SK-MEL-5 (cell line): ENCODE measurements at places on chromosomes 12 and 14. TPM values are rescaled to one million over a fixed set of nuclear protein-coding genes. Genes with fewer than 3 reads are reported as not detected.

The NANOG gene
- total RNA-seq = not detected in 2 replicates

The AQP2 gene
- total RNA-seq = not detected in 2 replicates

The SLC5A8 gene
- total RNA-seq = 0.08 TPM in 1 of 2 replicates, not detected in the other

The GLT8D2 gene
- 1.2 TPM in 1 of 2 replicates, not detected in the other for total RNA-seq

The SELPLG gene
- 0.50 and 0.80 TPM in 2 replicates for total RNA-seq

The ST8SIA1 gene
- total RNA-seq = 29.9 and 31.4 TPM in 2 replicates

The TMEM132C gene
- not detected in 2 replicates for total RNA-seq

The KCNK10 gene
- 0.69 and 1.9 TPM in 2 replicates for total RNA-seq

The IGFBP6 gene
- 1.7 and 1.9 TPM in 2 replicates for total RNA-seq

The TOMM20L gene
- total RNA-seq = not detected in 2 replicates

The TAS2R43 gene
- total RNA-seq = 0.42 and 0.51 TPM in 2 replicates

The THAP2 gene
- total RNA-seq = 0.95 and 2.0 TPM in 2 replicates

The RDH16 gene
- total RNA-seq = not detected in 2 replicates

The FICD gene
- 6.1 and 7.4 TPM in 2 replicates for total RNA-seq

The GALNT9 gene
- not detected in 2 replicates for total RNA-seq

The FGD4 gene
- 30.5 and 32.3 TPM in 2 replicates for total RNA-seq

- no peak for DNase-seq
Measured at GRCh38 chr14:75944607-75945241, 37.1 kb downstream of the TGFB3 start.

GRCh38 chr12:93766796-93767523, 89.8 kb downstream of the CRADD start:
- DNase-seq = peak; percentile 89

- DNase-seq = no peak
Measured at GRCh38 chr12:100632445-100632892, 59.0 kb downstream of the GAS2L3 start.

DNA sequence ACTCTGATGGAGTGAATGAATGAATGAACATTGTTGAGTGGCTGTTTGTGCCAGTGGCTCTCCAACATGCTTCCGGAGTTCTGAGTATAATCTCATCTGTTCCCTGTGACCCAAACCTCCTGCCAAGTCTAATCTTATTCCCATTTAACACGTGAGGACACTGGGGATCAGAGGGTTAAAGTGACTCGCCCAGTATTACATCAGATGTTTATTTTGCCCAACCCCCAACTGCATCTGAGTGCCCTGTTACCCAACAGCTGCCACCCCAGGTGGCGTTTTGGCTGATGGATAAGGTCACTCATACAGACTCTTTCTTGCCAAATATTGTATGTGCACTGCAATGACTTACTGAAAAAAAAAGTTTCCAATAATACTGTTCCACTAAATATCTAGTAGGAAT, 210.9 kb downstream of the EXOC5 start:
- DNase-seq = no peak

- no peak for DNase-seq
Measured at GRCh38 chr12:29734305-29734704, 49.4 kb downstream of the TMTC1 start.

- DNase-seq = no peak
Measured at GRCh38 chr12:24993793-24994192, 44.9 kb upstream of the BCAT1 start.

GRCh38 chr12:56800221-56800620, 37.1 kb downstream of the HSD17B6 start:
- DNase-seq = no peak

- DNase-seq = no peak
Measured at GRCh38 chr12:95244350-95244749, 26.7 kb downstream of the VEZT start.

GRCh38 chr12:49568442-49569162, 660 bp upstream of the MCRS1 start:
- DNase-seq = peak; percentile 51

GRCh38 chr12:53181935-53182334, 1.2 kb upstream of the CSAD start:
- no peak for DNase-seq

- DNase-seq = no peak
Measured at GRCh38 chr14:69547701-69548348, 26.8 kb downstream of the CCDC177 start.

DNA sequence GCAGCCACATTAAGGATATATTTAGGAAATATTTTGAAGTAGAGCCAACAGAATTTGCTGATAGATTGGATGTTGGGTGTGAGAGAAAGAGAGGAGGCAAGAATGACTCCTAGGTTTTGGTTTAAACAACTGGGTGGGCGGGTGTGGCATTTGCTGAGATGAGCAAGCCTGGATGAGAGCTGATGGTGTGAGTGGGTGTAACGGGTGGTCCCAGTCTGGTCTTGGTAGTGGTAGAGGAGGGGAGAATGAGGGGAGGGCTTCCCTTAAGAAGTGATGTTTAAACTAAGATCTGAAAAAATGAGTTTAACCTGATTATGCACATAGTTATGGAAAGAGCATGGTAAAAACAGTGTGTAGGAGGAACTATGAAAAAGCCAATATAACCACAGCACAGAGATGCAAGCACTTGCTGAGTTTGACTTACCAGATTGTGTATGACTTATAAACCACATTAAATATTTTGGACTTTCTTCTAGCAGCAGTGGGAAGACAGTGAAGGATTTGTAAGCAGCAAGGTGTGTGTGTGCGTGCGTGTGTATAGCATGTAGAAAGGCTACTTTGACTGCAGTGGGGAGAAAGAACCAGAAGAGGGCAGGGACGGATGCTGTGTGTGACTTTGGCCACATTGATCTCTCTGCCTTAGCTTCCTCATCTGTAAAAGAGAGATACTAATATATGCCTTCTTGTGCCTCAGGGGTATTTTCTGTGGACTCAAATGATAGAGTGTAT, 139.7 kb downstream of the PRIMA1 start:
- peak; percentile 64 for DNase-seq

GRCh38 chr12:87171356-87171755, 857.8 kb downstream of the C12orf50 start:
- DNase-seq = no peak

DNA sequence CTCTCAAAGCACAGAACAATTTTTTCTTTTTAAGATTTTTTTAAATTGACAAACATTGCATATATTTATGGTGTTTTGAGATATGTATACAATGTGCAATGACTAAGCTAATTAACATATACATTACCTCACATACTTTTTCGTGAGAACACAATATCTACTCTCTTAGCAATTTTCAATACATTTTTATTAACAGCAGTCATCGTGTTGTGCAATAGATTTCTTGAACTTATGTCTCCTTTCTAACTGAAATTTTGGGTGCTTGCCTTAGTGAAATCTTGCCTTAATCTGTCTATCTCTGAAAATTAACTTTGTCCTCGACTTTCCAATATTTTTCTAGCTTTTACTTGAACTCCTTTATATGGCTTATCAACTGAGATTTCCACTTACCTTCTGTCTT, 6.8 kb downstream of the OR10A7 start:
- DNase-seq = no peak

DNA sequence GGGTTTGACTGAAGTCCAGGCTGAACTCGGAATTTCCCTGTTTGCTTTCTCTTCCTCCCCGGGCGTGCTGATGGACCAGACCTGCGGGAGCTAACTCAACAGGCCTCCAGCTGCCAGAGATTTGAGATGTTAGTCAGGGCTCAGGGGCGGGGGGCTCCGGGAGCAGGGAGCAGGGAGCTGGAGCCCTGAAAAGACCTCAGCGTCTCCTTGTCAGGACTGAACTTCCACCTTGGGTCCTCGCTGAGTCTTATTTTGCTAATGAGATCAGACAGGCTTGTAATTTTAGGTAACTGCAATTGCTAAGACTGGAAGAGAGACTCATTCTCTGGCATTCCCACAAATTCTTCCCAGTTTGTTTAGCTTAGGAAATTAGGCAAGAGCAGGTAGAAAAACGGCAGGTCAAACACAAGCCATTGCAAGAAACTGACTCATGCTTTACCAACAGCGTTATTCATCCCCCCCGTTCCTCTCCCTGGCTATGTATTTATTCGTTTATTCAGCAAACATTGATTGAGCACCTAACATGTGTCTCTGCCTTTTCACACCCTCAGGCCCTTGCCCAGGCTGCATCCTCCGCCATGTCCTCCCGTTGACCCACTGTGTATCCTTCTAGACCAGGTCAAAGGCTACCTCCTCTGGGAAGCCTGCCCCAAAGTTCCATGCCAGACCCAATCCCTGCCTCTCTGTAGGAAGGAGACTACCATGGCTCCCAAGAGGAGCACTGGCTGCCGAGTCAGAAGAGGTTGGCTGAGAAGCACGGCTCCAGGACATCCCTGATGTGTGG, 80.4 kb upstream of the DIO3 start:
- no peak for DNase-seq

DNA sequence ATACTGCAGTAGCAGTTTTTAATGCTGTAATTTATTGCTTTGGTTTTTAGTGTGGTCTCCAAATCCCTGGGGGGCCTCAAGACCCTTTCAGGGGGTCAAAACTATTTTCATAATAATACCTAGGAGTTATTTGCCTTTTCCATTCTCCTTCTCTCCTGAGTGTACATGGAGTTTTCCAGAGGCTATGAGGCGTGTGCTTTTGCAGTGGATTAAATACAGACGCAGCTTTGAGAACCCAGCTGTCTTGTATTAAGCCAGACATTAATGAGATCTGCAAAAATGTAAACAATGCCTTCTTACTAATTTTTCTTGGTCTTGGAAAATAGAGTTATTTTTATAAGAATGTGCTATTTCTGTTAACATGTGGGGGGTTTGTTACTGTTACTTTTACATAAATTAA, 68.6 kb downstream of the SLC25A47 start:
- no peak for DNase-seq

GRCh38 chr14:34299360-34299759, 162.7 kb downstream of the SPTSSA start:
- no peak for DNase-seq

DNA sequence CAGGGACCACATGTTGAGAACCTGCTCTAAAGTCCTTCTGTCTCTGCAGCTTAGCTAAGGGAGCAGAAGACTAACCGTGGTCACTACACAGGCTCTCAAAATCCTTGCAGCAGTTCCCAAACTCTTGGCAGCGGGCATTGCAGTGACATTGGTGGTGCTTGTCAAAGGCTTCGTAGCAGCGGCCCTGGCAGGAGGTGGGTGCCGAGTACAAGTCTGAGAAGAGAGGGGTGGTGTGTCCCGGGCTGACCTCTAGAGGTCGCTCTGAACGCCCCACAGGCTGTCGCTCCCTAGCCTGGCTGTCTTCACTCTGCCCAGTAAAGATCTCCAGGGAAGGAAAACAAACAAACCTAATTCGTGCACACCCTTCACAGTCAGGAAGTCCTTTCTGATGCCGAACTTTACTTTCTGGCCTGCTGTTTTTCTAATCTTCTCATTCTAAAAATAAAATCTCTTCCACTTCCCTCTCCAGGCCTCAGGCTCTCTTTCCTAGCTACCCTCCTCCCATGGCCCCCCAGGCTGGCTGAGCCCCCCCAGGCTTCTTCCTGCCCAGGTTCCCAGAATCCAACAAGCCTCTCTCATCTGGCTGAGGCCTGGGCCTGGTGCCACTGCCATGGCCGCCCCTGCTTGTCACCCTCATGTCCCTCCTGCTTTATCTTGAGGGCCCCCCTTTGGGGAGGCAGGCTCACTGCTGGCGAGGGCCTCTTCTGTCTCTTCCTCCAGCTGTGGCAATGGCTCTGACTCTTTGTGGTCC, 7.7 kb downstream of the ENDOU start:
- peak; percentile 83 for DNase-seq

DNA sequence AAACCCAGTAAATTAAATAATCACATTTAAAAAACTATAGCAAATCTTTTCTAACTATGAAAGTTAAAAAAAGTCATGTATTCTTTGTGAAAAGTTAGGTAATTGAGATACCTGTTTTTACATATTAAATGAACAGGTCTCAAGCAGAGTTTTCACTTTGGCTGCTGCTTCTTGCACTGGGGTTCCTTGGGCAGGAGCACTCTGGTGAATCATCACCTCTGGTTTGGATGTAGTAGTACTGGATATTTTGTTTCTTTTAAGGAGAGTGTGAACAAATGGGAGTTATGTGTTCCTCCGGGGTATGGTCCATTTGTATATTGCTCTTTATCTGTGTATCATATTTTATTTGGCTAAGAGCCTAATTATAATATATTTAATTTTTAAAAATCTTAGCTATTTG, 82.7 kb downstream of the FUT8 start:
- no peak for DNase-seq

GRCh38 chr14:92986254-92987147, 63.6 kb downstream of the CHGA start:
- DNase-seq = peak; percentile 44

- DNase-seq = no peak
Measured at GRCh38 chr12:12626471-12626870, 14.8 kb downstream of the CREBL2 start.

GRCh38 chr12:2125651-2126522, 73.1 kb downstream of the CACNA1C start:
- DNase-seq = no peak

DNA sequence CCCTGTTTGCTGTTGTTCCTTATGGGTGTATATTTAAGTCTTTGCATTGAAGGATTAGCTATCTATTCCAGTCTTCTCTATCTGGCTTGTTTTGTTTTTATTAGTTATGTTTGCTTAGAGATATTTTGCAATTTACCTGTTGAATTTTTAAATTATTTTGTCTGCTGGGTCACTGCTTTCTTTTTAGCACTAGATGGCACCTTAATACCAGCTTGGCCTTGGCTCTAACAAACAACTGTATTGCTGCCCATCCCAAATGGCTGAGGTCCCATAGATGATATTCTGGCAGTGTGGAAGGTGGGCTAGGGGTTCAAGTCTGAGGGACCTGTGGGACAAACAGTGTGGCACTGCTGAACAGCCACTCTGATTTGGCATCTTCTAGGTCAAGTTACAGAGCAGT, 144.0 kb upstream of the FBXO33 start:
- no peak for DNase-seq

DNA sequence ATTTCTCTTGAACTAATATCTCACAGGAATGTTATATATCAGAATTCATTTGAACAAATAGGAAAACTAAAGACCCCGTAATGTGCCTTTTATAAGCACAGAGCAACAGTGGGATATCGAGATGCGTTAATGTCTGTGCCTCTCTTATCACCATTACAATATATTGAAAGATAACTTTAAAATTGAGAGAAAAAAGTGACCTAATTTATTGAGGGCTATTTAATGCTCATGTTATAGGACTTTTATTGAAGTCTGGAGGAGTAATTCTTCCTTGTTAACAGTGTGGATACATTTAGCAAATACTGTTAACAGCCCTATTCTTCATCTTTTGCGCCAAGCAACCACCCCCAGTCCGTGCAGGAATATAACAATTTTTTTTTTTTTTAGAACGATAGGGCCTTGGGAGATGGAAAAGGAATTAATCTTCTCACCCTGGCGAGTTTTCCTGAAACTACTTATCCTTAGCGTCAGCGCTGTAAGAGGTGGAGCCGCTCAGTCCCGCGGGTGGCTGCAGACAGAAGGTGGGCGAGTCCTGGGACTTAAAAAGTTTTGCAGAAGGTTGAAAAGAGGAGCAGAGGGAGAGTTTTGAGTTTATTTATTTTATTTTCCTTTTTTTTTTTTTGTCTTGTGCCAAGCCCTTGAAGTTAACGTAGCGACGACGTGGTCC, 11.0 kb downstream of the FOXG1 start:
- DNase-seq = no peak

- no peak for DNase-seq
Measured at GRCh38 chr12:1662761-1663439, 28.0 kb upstream of the ADIPOR2 start.
